Stimulated activated CD8-positive, alpha-beta memory T cell treated with anti-CD3 and anti-CD28 coated beads, Interleukin-15, amount 100 ng/mL, for 4 hours (primary cell): ENCODE measurements at places on chromosomes 16 and 17.

GRCh38 chr17:27451906-27452305 lies 4.3 kb upstream of the KSR1 start:
- no peak for DNase-seq

- no peak for DNase-seq
These were observed 274.9 kb upstream of the CCL2 start for GRCh38 chr17:33980193-33980592.

DNA sequence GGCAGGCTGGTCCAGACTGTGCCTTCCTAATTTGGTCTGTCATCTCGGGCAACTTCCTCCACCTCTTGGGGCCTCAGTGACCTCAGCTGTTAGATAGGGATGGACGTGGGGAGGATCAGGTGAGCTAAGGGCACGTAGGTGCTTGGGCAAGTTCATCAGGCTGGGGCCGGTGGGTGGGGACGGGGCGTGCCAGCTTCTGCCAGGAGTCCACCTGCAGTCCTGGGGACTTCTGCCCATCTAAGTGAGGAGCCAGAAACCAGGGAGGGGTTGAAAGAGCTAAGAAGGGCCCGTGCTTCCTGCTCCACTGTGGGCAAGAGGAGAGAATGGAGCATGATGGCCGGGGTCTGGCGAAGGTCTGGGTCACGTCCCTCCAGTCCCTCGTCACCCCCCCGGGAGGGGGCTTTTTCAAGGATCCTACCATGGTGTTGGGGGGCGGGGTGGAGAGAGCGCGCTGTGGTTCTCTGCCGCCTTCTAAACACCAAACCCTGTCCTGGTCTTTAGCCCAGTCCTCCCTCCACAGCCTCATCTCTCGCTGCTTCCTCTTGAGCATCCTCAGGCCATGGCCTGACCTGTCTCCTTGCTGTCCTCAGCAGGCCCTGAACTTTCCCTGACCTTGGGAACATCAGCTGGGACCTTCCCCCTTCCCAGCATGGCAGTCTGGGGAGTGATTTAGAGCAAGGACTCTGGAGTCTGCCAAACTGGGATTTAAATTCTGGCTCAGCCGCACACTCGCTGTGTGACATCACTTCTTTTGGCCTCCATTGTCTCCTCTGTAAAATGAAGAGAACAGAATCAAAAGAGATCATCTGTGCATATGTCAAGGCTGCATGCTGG lies 21.6 kb downstream of the SPNS2 start:
- no peak for DNase-seq

DNA sequence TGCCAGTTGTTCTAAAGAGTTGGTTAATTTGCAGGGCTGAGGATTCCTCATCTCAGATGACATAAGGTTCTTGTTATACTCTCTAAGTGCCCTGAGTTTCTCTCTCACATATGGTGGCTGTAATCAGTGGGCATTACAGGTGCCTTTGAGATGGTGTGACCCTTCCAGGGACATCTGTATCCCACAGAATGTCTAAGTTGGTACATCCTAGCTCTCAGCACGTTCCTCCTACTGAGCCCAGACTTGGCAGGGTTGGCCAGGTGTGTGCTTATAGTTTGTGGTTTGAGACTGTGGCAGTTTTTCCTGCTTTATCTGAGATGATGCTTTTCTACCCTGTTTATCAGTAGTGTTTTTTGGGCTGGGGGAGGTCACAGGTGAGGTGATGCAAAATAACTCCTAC lies 36.3 kb downstream of the SPECC1 start:
- no peak for DNase-seq

DNA sequence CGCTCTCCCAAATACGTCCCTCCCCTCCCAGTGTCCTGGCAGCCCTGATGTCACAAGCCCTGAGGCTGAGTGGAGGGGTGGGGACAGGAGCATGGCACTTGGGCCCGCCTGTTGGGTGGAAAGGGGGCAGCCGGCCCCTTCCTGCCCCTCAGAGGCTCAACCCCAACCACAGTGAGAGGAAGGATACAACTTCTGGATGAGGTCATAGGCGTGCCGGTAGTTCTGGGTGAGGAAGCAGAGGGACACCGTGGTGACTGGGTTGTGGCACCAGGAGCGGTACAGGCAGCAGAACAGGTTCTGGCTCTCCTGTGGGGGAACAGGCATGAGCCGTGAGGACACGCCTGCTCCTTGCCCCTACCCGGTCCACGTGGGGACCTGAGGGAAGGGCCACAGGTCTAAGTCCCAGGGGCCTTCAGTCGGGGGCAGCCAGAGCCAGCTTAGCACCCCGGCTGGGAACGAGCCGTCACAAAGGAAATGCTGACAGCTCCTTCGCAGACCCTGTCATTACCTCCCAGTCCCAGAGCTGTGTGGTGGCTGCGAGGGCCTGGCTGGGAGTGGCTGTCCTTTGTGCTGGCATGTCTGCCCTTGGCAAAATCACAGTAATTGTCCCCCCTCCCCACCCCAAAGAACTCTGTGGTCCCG lies 11.2 kb upstream of the MTSS2 start:
- no peak for DNase-seq

GRCh38 chr16:79602628-79603014 lies 2.1 kb upstream of the MAF start:
- no peak for DNase-seq

DNA sequence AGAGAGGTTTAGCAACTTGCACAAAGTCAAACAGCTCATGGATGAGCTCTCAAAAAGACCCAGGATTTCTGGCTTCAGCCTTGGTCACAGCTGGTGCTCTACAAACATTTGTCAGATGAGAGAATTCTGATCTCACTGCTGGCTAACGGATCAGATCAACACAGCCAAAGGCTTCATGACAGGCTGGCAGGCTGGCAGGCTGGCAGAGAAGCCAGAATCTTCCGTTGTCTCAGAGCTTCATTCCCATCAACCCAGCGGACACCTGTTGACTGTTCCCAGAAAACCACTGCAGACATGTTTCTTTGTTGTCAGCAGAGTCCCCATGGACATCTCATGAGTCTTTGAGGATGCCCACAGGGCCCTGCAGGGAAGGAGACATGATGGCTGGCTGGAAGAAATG lies 303.8 kb upstream of the ASIC2 start:
- no peak for DNase-seq

- no peak for DNase-seq
These were observed 13.9 kb upstream of the TNRC6C start for GRCh38 chr17:77944390-77945222.

DNA sequence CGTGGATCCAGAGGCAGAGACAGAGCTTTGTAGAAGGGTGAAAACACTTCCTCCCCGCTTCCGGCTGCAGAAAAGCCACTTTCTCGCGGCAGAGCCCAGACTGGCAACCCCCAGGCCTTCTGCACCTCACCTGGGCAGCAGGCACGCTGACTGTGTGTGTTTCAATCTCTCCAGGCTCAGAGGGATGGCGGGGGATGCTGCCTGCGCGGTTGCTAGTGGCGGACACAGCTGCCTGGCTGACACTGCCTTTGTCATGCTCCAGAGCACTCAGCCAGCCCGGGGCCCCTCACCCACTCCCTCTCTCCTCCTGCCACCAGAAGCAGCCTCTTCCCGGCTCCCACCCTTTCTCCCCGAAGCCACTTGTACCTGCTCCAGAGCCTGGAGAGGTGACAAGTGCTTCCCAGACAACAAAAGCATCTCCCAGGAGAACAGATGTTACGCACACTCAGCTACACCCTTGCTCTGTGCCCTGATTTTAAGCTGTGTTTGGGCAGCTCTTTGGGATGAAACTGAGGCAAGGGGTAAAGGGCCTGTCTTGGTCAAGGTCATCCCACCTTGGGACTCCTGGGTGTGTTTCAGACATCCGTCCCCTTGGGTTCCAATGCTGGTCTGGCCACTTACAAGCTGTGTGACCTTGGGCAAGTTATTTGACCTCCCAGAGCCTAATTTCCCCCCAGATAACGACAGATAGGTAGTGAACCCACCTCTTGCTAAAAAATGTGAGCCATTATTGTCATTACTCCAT lies 9.2 kb upstream of the GLIS2 start:
- no peak for DNase-seq

DNA sequence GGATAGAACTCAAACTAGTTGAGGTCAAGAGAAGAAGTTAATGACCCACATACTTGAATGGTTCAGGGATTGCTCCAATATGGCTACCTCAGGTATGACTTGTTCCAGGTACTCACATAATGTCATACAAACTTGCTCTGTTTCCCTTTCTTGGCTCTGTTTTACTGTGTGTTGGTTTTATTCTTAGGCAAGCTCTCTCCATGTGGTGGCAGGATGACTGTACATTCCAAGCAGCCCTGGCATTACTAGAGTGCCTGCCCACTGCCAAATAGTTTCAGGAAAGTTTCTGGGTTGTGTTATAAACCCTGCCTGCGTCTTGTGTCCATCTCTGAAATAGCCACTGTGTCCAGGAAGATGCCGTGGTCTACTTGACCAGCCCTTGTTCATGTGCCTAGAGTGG lies 476.8 kb downstream of the SHISA9 start:
- no peak for DNase-seq

DNA sequence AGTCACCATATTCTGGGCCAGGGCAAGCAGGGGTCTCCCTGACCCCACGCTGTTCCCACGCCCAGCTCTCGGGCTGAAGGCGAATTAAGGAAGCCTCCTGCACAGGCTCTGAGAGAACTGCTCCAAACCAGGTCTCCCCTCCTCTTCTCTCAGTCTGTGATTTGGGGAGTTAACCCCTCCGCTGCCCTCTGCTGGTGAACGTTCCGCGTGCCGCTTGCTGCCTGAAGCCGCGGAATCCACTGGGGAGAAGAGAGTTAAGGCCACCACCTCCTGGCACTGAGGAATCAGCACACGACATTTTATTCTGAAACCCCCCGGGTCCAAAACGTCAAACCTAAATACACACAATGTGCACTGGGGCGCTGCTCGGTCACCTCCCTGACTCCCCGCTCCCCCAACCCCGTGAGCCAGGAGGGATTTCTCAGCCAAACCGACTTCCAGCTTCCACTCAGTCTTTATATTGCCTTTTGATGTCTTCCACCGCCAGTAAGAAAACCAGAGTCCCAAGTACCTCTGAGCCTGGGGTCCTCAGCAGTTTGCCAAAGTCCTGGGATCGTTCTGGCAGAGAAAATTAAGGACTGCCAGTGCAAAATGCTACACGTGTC lies 54.4 kb upstream of the RCVRN start:
- no peak for DNase-seq

DNA sequence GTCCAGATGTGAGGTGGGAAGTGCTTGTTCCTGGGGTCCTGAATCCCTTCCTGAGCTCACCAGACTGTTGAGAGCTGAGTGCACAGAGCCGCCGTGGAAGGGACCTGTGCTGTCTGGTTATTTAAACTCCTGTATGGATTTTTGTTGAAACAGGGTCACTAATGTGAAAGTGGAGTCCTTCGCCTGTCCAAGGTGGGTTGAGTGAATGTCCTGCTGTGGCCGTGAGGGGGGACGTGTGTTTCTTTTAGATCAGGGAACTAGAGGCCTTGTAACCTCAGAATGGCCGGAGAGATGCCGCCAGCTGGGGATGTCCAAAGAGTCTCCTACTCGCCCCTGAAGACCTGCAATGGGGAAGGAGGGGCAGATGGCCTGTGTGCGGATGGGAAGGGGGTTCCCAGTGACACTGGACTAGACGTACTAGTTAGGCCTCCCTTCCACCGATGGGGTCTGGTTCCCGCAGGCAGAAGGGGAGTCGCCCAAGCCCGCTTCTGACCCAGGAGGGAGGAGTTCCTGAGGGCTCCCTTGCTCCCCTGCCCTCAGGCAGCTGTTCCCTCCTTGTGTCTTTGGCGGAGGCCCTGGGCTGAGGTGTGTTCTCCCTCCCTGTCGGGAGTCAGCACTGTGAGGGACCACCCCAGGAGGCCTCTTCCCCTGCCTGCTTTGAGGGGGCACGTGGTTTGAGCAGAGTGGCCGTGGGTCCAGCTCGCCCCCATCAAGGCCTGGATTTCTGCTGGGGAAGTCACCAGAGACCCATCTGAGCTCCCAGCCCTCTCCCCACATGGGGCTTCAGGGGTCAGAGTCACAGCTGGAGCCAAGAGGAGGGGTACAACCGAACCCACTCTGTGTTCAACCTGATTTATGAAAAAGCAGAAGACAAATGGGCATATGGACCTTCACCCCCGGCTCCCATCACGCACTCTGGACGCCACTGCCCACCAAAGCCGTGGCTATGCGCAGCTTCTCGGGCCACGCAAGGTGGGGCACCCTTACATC lies 30.9 kb downstream of the OR1D5 start:
- DNase-seq = no peak

DNA sequence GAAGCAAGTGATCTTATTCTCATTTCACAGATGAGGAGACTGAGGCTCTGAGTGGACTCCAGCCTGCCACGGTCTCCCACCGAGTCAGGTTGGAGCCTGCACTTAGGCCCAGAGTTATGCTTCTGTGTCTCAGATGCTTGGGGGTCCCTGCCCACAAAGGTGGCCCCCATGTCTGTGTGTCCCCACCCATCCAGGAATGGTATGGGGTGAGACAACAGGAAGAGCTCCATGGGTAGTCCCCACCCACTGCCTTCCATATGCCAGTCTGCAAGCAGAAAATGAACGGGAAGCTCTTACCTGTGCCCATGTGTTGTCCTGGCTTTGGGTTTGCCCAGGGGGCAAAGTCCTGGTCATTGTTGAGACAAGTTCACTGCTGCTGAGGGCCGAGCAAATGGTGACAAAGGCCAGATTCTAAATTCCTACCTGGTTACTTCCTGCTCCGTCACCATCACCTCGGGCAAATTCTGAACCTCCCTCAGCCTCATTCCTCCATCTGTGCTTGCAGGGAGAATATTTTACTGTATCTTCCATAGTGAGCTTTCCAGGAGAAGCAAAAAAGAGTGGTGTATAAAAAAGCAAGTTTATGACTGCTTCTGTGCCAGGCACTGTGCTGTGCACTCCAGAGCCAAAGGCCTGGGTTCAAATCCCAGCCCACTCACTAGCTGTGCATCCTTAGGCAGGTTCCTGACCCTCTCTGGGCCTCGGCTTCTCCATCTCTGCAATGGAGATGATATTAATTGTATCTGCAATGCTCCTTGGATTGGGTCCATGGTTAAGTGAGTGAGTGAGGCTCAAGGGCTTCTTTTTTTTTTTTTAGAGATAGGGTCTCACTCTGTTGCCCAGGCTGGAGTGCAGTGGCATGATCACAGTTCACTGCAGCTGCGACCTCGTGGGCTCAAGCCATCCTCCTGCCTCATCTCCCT lies 9.3 kb downstream of the IL4R start:
- no peak for DNase-seq

- no peak for DNase-seq
These were observed 16.5 kb upstream of the ST6GALNAC1 start for GRCh38 chr17:76659928-76660655.

GRCh38 chr16:50038756-50039529 lies 13.9 kb downstream of the CNEP1R1 start:
- no peak for DNase-seq

- no peak for DNase-seq
These were observed 29.6 kb upstream of the ASGR2 start for GRCh38 chr17:7144213-7144612.
